ENCODE measurements at places on chromosomes 12 and 14.

DNA sequence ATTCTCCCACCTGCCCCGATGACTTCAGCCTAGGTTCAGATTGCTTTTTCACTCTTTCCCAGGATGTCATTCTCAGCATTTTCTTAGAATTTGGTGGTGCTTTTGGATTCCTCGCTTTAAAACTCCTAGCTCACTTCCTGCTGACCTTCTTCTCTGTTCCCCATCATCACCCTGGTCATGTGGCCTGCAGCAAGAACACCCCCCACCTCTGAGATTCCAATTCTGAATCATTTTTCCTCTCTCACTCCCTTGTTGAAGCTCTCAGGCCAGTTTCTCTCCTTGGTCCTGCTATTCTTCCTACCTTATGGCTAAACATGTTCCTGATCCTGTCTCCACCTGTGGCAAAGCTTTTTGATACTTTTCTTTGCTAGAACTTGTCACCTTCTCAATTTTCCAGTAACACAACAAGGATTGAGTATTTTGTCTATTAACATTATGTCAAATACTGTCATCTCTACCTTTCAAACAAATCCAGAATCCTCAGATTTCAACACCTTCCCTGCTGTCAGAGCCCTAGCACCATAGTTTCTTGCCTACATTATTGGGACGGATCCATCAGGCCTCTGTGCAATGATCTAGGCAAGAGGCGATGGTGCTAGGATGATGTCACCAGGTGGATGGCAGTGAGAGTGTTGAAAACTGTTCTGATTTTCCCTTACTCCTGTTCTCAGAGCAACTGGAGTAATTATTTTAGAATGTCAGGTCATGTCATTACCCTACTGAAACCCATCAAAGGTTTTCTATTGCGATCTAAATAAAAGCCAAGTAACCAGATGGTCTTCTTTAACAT is 233.7 kb downstream of the MON2 start:
- no peak for DNase-seq

DNA sequence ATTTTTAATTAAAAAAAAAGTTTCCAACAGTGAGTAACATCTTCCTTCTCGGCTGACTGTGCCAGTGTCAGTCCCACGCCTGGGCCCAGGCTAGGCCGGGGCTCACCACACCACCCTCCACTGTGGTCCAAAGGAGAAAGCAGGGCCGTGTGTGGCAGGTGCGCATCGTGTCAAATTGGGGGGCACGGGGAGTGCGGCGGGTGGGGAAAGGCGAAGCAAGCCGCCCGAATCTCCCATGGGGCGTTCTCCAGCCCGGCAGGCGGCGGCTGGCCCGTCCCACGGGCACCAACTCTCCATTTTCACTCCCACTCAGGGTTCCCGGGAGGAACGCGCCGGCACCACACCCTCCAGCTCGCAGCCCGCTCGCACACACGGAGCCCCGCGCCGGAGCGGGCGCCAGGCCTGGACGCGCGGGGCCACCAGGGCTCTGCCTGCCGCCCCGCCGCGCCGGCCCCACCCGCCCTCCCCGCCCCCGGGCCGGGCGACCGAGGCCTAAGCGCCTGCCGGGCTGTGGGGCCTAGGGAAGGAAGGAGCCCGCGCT is 604 bp downstream of the EEA1 start:
- DNase-seq: no peak

DNA sequence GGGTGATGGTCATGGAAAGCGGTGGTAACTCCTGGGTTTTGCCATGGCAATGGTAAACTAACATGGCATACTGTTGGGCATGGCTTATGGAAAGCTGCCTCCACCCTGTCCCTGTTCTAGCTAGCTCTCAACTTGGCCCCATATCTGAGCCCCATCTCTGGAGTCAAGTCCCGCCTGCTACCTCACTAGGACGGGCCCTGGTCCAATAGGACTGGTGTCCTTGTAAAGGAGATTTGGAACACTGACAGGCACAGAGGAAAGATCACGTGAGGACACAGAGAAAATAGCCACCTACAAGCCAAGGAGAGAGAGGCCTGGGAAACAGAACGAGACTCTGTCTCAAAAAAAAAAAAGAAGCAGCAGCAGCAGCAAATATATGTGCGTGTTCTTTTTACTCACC is 59.8 kb downstream of the RNFT2 start:
- DNase-seq: no peak

DNA sequence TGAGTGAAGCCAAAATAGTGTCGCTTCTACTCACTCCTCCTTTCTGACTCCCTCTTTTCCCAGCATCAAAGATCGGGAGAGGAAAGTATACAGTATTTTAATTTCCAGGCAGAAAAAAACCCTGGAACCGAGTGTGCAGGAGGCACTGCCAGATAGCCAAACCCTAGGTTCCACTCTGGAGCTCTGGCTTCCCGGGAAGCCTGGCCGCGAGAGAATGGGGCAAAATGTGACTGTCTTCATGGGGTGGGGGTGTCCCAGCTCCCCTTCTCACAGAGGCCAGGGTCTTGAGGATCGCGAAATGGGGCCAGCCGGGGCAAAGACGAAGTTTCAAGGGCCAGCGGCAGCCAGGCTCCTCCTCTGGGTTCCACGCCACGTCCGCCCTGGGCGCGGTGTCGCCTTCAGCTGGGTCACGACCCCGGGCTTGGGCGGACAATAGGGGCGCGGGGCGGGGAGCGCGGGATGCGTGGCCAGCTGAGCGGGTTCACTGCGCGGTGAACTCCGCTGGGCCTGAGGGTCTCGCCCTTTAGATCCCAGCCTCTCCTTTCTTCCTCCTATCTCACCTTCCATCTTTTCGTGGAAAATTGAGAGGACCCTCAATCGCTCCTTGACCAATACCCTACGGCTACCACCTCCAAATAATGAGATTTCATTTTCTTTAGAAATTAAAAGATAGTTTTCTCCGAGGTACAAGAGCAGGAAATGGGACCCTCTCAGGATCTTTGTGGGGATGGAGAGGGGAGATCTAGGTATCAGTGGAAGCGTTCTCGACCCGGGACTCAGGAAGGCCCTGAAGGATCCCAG is 6.7 kb downstream of the HOXC4 start:
- no peak for DNase-seq

DNA sequence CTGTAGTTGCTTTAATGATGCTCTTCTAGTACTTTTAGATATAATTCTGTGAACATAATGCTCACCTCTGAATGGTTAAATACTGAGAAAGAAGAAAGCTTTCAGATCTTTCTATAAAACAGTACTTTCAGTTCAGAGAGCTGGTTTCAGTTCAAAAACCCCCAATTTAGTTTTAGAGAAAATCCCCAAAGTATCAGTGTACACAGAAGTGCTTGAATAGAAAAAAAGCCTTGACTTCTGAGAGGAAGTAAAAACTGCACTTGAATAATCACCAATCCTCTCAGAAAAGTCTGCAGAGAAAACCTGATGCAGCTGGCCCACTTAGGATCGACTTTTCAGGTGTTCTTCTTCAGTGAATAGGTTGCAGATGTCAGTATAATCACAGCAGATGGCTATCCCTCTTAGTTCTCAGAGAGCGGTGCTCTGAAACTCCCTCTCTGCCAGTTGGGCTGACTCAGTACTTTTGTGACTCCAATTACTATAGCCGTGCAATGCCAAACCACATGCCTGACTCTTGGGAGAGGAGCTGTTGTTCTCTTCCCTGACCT is 616.3 kb downstream of the LRFN5 start:
- peak; percentile 13 for DNase-seq

- no peak for DNase-seq
These were observed 43.0 kb upstream of the GSG1 start for GRCh38 chr12:13146336-13146938.

GRCh38 chr14:55303125-55303499 is 31.9 kb downstream of the FBXO34 start:
- no peak for DNase-seq

- DNase-seq: no peak
These were observed 73.0 kb downstream of the RAD51B start for GRCh38 chr14:67892466-67893100.

DNA sequence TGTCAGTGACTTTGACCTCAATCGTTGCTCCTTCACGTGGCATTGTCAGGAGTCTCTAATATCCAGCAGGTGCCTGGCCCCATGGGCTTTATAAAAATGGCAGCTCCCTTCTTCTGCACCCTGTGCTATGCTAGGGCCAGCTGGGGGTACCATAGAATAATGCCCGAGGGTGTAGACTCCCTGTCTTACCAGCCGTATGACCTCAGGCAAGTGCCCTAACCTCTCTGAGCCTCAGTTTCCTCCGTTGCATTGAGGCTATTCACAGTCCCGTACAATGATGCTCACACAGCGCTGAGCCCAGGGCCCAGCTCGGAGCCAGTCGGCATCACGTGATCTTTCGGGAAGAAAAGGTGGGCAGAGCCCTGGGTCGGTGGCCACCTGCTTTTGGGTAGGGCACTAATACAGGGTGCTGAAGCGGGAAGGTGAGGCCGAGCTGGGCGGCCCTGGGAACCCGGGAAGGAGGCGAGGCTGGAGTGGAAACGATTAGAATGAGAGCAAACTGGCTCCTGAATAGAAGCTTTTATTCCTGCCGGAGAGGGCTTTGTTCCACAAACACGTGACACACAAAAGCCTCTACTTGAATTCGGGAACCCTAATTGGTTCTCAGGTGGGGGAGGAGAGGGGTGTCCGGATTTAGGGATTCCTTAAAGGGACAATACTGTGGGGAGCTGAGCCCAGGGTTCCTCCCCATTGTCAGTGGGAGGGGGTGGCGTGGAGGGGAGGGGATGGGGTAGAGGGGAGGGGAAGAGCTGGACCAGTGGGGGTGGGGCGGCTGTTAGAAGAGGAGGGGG is 19.9 kb upstream of the MSI1 start:
- no peak for DNase-seq

- DNase-seq: no peak
These were observed 861.3 kb upstream of the SEL1L start for GRCh38 chr14:82394916-82395315.

GRCh38 chr12:51449580-51450246 is 25.1 kb downstream of the SLC4A8 start:
- no peak for DNase-seq

Data from GM12892 (cell line).